ENCODE measurements at places on chromosomes 1 and 21.

DNA sequence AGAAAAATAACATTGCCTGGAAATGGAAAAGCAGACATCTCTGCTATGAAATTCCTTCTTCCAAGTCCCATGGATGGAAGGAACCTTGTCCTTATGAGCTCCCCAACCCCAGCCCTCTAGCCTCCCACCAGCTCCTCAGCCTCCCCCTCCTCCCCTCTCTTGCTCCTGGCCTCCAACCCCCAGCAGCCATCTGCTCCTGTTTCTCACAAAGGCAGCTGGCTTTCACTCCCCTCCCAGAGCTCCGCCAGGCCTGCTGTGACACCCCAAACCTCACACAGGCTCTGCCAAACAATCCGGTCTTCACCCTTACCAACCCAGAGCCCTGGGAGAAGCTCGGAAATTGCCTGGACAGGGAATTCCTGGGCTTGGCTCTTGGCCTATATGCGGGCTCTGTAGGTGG is 69.2 kb downstream of the KLHDC7A start:
- no peak for DNase-seq

DNA sequence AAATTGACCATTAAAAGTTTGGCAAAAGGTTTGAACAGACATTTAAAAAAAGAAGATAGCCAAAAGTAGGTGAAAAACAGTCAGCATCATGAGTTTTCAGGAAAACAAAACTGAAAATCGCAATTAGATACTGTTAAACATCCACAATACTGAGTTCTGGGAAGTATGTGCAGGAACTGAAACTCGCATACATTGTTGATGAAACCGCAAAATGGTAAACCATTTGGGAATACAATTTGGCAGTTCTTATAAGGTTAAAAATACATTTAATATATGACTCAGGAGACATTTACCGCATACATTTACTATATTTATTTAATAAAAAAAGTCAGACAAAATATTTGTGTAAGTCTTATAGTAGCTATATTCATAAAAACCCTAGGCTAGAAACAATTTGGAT is 393.2 kb downstream of the COL11A1 start:
- no peak for DNase-seq

GRCh38 chr1:205258719-205259118 is 31.0 kb downstream of the TMCC2 start:
- DNase-seq: no peak

DNA sequence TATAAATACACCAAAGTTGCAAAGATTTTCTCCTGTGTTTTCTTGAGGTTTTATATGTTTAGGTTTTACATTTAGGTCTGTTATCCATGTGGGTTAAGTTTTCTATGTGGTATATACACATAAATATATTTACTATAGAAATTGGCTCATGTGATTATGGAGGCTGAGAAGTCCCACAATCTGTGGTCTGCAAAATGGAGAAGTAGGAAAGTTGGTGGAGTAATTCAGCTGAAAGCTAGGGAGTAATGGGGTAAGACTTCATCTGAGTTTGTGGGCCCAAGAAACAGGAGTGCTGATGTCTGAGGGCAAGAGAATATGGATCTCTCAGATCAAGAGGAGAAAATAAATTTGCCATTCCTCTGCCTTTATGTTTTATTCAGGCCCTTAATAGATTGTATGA is 146.0 kb downstream of the GPATCH2 start:
- DNase-seq: no peak

DNA sequence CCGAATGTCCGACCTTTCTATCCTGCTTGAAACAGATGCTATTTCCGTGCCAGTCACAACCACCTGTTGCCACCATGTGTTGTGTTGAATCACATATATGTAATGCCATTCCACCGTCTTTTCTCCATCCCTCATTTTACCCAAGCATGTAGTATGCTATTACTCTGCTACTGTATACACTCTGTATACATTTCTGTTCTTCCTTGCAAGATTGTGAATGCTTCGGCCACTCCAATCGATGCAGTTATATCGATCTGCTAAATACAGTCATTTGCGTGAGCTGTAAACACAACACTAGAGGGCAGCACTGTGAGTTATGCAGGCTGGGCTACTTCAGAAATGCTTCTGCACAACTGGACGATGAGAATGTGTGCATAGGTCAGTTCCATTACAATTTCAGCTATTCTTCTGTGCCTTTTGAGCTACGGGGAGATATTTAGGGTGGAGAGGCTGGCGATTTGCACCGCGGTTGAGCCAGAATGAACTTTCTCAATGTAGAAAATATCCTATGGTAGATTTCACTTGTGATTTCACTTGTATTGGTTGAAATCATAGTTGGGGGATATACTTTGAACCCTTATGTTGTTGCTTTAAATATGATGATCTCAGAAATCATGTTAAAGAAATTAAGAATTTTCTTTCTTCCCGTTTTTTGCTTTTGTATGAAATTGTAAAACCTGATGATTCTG is 289.8 kb downstream of the NTNG1 start:
- peak; percentile 5 for DNase-seq

DNA sequence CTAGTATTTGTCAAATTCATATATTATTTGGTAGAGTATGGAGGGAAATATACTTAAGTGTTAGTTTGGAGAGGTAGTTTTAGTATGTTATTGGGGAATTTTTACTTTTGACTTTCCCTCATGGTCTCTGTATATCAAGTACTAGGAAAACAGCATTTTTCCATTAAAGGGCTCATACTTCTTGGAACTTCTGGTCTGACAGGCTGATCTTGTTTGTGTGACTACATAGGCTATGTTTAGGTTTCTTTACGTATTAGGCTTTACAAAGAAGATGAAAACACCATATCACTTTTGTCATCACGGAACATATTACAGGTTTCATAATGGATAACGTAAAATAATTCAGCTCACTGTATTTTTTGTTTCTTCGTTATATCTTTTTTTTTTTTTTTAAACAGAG is 30.8 kb downstream of the POU2F1 start:
- no peak for DNase-seq

DNA sequence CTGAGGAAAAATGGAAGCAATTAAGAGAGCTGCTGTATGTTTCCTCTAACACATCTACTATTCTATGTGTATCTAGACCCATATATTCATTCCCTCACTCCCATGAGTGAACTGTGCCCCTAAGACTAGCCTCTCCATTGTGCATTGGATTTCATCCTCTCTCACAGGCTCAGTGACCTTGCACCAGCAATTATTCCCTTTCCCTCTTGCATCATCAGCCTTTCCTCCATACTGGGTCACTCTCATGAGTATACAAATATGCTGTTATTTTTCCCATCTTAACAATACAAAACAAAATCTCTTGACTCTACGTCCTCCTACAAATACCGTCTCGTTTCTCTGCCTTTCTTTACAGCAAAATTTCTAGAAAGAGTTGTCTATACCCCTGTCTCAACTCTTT is 29.4 kb upstream of the METTL18 start:
- DNase-seq: no peak

DNA sequence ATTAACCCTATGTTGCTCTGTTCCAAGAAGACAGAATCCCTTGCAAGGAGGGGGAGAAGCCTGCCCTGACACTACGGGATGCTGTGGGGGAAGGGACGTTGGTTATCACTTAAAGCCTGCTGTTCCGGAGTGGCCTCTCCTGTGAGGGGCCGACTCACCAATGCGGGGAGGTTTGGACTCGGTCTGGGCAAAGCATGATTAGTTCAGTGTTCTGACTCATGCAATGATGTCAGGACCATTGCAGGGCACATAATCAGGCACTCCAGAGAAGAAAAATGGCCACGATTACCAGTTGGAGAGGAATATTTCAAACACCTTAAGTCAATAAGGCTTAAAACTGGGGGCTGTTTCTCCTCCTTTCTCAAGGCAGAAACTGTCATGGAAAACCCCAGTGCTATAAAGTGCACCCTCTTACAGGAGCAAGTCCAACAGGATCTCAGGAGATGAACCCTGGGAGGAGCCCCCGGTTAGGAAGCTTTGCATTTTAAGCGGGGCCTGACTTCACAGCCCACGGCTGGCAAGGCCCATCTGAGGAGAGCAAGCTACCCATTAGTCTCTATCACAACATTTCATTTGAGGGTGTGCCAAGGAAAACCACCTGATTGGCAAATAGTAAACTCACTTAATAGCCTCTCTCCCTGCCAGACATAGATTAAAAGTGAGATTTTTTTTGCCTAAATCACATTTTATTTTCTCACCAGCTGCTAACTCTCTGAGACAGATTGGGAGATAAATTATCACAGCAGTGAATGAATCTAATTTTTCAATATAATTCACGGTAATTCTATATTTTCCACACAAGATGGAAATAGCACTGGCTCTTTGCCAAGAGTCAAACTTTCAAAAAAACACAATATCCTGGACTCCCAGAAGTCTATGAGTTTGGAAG is 202.5 kb downstream of the C1orf94 start:
- DNase-seq: no peak

DNA sequence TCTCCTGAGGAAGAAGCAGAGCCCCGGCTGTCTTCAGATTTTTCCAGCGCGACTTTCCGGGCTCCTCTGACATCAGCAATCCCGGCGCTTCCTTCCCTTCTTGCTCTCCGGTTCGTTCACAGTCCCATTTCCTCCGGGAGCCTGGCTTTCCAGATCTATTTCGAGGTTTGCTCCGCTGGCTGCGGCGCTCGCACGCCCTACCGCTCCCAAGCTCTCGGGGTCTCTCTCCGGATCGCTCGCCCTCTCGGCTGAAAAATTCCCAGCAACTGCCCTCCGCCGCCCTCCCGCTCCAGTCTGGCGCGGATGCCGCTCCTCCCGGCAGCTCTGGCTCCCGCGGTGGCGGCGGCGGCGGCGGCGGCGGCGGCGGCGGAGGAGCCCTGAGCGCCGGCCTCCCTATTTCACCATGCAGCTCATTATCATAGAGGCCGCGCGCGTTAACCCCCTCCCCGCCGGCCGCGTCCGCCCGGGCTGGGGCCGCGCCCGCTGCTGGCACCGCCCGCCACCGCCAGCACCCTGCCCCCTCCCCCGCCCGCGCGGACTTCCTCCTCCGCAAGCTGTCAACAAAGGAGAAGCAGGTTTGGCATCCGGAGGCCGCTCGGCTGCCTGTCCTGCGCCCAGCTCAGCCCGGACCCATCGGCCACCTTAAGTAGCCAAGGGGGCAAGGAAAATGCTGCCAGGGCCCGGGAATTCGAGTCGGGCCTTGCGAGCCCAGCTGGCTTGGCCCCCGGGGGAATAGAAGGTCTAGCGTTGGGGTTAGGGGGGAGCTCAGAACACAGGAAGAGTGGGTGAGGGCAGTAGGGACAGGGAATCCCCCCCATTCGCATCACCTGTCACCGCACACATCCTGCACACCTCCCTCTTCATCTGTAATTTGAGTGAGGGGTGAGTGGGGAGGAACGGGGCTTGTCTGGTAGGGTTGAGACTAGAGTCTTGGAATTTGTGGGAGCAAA is at the start of gene PLXNA2:
Gene PLXNA2 (minus strand): TSS at position 418 of the 950 bp plus-strand sequence. CDS start 26,462 bp downstream, outside the sequence.
- peak; percentile 79 for DNase-seq

DNA sequence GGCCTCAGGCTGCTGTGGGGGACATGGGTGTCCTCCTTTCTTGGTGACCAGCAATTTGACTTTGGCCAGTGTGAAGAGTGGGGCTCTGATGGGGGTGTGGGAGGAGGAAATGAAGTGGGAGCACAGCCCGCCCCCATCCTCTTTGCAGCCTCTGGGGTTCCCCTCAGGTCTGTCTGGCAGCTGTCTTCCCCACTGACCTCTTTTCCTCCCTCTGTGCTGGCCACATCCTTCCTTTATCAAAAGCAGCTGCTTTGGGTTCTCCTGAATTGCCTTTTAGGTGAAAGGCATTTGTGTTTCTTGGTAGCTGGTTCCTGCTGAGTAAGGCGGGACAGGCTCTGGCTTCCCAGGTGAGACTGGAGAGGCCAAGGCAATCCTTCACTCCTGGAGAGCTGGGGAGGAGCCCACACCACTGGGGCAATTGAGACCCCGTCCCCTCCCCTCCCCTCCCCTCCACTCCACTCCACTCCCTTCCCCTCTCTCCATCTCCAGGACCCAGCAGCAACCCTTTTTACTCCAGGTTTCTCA is 24.9 kb downstream of the PCAT6 start:
- no peak for DNase-seq

- peak; percentile 69 for DNase-seq
These were observed at the start of gene C1orf115 for GRCh38 chr1:220690140-220691052. TSS of gene C1orf115 (plus strand) at chr1:220690363. CDS start at chr1:220690403, 40 bp downstream.

DNA sequence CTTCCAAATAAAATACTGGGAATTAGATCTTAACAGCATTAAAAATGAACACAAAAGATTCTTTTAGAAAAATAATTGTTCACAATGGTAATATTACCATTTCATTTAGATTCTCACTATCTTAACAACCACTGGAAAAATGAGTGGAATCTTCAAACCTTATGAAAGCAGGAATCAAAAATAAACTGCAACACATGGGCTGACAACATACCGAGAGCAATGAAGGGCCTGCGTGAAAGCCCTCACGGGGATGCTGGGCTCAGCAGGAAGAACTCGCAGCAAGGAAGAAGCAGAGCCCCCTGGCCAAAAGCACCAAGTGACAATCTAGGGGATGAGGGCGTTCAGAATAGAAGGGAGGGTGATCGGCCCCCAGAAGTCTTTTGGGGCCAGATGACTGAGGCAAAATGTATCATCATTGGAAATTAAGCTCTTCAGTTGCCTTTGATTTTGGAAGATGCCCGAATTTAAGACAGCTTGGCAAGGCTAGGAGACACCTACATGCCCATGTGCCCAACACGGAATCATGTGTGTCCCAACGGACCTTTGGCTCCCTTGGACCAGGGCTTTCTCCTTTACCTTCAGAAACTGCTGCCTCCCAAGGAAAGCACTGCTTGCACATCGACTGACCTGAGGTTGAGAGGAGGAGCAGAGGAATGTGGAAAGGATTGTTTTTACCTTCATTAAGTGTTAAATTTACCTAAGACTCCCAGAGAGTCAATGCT is 103.9 kb downstream of the TGFBR3 start:
- DNase-seq: no peak

DNA sequence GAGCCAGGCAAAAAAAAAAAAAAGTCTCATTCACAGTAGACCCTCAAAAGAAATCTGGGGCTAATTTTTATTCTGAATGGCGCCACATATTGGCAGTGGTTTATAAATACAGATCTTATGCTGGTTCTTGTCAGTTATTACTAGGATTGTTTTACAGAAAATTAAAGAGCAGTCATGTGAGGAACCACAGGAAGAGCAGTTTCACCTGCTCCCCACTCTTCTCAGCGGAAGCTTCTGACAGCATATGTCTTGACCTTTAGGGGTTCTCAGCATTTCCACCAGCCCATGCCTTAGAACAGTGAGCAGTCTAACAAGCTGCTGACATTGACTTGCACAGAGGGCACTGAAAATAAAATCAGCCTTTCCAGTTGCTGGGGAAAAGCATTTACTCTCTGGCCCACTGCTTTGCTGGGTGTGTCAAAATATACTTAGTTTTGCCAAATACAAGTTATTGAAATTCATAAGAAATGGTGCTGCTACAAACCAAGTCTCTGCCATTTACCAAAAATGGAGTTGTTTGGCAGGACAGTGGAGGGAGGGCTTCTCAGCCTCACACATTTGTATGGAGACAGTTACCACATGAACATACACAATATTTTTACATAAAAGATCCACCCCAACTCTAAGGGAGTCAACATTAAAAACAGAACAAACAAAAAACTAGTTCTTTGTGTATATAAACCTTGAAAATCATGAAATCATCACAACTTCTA is 144.2 kb downstream of the SYT2 start:
- no peak for DNase-seq

DNA sequence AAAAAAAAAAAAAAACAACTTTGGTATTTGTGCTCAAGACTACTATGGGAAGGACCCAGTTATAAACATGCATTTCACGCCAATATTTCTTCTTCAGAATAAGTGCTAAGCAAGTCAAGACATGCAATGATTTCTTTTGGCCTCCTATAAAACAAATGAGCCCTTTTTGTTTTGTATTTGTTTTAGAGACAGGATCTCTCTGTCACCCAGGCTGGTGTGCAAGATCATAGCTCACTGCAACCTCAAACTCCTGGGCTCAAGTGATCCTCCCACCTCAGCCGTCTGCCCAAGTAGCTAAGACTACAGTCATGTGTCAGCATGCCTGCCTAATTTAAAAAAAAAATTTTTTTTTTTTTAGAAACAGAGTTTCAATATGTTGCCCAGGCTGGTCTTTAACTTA is 348.7 kb downstream of the PCP4 start:
- DNase-seq: no peak

All from kidney capillary endothelial cell (primary cell).